ENCODE measurements at places on chromosomes 16 and 17.

- no peak for DNase-seq
These were observed 364.9 kb downstream of the SNX29 start for GRCh38 chr16:12341423-12341822.

- DNase-seq = no peak
These were observed 44.0 kb upstream of the ABCC11 start for GRCh38 chr16:48291303-48291702.

DNA sequence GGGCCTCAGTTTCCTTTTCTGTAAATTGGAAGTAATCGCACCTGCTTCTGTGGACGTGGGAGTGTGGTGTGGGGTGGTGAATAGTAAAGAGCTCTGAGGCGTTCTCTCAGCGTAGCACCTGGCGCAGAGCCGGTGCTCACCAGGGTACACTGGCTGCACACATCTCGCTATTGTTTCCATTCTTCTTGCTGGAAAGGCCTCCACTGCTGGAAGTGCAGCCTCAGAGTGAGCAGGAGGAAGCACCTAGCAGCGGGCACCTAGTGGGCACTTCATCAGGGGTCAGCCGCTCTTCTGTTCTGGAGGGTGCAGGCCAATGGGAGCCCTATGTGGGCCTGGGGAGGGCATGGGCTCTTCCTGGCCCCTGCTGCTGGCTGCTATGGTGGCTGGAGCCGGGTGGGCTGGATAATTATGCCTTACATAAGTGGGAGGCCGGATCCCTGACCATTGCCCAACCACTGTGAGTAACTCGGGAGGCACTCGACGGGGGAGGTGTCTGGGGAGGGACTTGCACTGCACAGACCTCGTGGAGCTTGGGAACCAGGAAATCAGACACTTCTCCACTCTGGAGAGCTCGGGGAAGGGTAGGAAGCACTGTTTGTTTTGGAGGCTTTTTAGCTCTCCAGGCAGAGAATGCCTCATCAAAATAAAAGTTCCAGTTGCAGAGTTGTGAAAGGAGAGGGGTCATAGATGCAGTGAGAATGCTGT is 1.7 kb downstream of the MAP2K3 start:
- DNase-seq = no peak

GRCh38 chr17:34799751-34800150 is 161.5 kb downstream of the CCT6B start:
- DNase-seq = no peak

Data from GM19239 (cell line).